ENCODE measurements at places on chromosomes 12 and 14. TPM values are rescaled to one million over a fixed set of nuclear protein-coding genes. Genes with fewer than 3 reads are reported as not detected.

Gene HCAR3
- total RNA-seq = not detected

Gene TMEM132D
- total RNA-seq = not detected

Gene TPPP2
- total RNA-seq = not detected

Gene HOXC6
- not detected for total RNA-seq

Gene IL26
- not detected for total RNA-seq

Data from bladder microvascular endothelial cell (primary cell).